ENCODE measurements at places on chromosomes 2 and 18.

DNA sequence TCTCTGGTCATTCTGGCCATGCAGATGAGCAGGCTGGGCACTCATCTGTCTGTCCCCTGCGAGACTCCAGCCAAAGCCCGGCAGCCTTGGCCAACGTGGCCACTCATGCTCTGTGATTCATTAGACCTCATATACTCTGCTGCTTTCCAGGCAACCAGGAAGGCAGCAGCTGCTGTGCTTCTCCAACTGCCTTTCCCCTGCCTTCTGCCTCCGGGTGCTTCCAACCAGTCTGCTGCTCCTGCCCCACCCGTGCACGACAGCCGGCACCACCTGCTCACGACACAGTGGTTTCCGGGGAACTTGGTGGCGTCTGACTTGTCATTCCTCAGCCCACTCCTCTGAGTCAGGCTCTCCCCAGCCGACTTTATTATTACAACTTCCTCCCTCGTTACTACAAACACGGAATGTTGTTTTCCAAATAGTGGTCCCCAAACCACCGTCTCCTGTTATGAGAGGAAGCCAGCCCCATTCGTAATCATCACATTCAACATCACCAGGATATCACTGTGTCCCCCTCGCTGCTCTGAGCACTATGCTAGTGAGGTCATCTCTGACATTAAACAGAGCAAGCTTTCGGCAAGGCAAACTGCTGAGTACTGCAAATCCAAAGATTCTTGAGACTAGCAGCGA is 392.4 kb downstream of the ALK start:
- DNase-seq: no peak

DNA sequence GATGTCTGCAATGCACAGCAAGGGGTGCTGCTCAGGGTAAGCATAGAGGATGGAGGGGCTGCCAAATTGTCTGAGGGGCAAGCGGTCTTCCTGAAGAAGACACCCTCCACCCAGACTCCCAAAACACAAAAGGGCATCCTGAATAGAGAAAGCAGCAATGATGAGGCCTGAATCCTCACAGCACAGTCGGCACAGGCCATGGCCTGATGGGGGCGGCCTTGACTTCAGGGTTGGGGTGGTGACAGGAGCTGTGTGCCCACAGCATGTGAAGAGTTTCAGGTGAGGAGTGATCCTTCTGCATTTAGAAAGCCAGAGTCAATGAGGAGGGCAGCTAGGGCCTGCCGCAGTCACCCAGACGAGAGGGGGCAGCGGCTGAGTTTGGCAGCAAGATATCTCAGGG is 159.4 kb downstream of the GALNT14 start:
- no peak for DNase-seq

DNA sequence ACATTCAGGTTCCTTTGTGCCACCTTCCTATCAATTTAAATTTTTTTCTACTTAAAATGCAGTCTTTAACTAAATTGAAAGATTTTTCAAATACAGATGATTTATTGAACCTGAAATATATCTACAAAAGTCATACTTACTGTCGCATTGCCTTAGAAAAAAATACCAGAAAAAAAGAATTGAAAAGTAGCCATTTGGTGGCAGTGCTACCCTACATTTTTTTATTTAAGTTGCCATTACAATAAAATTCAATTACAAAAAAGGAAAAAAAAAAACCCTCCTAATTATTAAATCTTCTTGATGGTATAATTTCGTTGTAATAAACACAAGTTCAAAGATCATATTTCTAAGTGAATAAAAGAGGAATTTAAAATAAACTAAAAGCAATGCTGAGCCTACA is 43.4 kb downstream of the DSC3 start:
- DNase-seq: no peak

GRCh38 chr2:110677080-110677479 is 783 bp downstream of the BUB1 start:
- DNase-seq: no peak

DNA sequence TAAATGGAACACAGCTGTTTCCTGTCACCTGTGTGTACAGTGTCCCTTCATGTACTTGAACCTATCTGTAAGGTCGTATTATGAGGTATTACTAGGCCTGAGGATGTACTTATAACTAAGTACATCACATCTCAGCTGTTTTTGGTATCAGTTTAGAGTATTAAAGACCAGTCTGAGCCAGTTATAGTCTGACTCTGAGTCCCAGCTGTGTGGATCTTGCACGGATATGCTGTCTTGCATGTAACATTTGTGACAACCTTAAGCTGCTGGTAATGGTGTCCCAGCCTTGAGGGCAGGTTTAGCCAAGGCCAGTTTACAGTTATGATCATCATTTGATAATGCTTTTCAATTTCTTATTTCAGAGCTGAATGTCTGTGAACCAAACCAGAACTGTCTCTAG is 496.3 kb downstream of the SLC4A3 start:
- DNase-seq: no peak

DNA sequence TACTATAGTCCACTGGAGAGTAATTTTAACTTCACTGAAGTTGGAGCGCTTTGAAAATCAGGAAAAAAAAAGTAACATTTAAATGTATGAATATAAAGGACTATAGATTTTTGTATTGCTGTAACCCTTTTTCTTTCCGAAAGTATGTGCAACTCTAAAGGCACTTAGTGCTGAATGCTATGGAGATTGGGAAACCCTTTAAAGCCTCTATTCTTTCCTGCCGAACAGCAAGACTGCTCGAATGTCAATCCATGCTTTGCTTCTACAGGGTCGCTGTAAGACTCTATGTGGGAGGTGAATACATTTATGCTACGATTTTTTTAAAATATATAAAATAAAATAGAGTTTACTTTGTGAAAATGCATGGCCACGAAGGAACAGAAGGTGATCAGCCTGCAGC is 825 bp downstream of the GRB14 start:
- no peak for DNase-seq

- peak; percentile 89 for DNase-seq
Measured at GRCh38 chr2:106542746-106543359, 55.7 kb downstream of the CD8B2 start.

DNA sequence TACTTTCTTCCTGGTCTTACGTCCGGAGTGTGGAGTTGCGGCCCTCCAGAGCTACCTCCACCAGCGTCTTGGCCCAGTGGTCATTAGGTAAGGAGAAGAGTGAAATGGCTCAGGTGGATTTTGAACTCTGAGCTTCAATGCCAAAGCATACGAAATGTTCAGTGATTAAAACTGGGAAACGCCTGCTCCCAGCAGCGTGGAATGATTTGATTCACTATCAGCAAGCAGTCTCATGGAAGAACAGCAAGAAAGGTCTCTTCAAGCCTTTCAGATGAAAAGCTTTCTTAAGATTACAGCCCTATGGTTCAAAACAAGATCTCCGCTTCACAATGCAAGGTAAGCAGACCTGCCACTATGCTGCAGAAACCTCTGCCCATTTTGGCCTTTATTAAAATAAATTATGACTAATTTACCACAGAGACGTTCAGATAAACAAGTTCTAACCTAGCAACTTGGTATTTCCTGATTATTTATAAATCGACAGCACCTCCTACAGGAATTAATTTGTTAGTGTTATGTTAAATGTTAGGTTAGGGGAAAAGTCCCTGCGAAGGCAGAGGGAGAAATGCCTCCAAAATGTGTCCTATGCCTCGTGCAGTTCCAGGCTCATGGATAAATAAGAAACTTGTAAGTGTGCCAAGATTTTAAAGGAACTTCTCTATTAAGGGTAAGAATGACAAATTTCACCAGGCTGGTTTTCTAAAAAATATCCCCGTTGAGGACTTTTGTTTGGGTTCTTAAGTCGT is 10.1 kb downstream of the SP9 start:
- no peak for DNase-seq

DNA sequence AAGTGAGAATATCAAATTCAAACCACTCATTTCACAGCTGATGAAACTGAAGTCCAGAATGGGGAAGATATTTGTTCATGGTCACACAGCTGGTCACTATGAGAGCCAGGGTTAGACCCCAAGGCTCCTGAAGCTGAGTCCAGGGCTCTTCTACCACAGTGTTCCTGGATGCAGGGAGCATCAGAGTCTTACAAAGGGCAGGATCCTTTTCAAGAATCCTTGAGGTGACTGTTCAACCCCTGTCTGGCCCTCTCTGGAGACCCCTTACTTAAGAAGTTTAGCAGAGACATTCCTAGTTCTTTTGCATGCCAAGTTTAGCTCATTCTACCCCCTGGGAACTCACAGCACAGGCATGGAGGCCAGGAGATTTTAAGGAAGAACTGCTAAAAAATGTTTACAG is 15.7 kb downstream of the PROKR1 start:
- no peak for DNase-seq

DNA sequence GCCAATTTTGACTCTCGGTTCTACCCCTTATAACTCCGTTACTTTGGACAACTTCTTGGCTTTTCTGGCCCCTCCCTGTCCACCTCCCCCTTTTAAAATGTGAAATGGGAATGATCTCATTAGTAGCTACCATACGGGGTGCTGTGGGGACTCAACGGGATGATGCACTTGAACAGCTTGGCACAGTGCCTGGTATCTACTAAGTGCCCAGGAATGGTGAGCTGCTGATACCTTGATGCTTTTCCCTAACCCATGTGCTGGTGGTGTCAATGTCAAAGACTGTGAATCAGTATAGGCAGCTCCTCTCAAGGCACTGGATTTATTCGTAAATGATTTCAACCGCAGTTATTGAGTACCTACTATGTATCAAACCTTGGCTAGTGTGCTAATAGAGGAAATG is 204.2 kb downstream of the LOXHD1 start:
- DNase-seq: no peak

- DNase-seq: peak; percentile 15
Measured at GRCh38 chr18:26893996-26894395, 28.5 kb upstream of the AQP4 start.

GRCh38 chr2:191650896-191651773 is 26.8 kb upstream of the NABP1 start:
- no peak for DNase-seq

GRCh38 chr2:19690429-19690828 is 211.4 kb downstream of the TTC32 start:
- DNase-seq: no peak

DNA sequence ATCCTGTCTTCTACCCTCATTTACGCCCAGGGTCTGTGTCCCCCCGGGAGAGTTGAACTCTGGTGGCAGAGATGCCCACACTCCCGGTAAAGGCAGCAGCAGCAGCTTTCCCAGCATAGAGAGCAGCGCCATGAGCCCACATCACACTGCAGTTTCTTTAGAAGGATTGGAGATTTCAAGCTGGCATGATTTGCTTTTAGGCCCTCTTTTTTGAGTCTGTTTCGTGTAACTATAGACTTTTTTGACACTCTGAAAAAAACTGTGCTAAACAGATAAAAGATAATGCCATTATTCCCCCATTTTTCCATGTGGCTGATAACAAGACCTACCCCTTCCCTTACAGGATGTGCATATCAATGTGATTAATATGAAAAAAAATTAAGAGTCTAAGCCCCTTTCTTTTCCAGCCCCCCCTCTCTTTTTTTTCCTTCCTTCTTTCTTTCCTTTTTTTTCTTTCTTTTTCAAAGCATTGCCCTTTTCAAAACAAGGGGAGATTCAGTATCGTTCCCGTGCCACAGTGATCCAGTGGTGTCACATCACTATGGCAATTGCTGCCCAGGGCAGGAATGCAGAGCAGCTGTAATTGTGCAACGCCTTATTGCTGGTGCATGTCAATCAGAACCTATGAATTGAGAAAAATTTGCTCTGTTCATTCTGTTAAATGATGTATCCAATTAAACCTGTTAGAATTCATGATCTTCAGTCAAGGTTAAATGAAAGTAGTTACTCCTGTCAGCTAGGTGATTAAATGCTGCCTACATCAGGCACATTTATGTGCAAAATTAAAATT is 104.5 kb downstream of the CDCA7 start:
- DNase-seq: no peak

DNA sequence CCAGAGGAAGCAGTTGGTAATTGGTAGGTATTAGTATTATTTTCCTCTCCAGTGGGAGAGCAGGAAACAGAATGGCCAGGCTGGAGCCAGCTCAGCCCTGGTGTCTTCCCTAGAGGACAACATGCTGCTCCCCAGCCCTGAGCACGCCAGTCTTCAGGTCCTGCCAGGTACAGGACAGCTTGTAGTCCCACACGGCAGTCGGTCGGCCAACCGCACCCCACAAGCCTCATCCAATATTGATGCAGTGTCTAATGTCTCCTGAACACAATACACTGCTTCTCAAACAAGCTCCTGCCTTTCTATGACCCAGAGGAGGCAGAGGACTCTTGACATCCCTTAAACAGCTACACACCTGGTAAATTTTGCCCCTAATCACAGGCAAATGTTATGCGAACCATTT is 71.0 kb upstream of the PPP1CB start:
- DNase-seq: no peak

DNA sequence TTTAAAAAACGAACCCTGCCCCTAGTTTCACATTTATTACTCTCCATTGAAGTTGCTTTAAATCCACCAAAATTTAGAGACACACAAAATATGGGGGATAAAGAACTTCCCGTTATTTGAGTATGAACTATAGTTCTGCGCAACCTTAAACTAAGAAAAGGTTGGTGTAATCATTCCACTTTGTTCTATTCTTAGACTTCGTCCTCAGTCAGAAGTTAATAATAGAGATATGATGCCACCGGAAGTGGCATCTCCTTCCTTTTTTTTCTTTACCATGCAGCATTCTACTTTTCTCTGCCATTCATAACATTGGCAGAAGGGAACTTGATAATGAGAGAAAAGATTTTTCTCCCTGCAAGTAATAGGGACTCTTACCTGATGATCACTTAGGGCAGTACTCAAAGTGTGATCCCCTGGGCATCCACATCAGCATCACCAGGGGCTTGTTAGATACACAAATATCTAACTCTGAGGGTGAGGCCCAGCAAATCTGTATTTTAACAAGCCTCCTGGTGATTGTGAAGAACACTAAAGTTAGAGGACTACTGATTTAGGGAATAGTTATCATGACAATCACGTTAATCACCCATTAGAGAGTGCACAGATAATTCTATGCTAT is 147.7 kb upstream of the DTNA start:
- DNase-seq: no peak

DNA sequence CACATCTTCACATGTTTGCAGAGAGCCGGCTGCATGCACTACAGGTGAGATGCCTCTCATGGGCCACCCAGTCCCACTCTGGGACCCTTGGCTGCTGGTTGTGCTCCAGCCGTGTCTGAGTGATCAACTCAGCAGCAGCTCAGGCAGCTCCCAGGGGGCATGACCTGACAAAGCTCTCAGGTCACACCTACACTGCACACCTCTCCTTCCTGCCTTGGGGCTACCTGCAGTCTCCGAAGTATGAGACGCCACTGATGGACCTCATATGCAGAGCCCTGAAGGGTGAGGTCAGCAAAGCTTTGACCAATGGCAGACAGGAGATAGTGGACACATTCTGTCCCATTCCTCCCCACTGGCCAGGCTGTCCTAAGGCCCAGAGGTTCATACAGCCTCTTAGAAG is 51.4 kb downstream of the LBH start:
- no peak for DNase-seq
